ENCODE measurements at places on chromosomes 2 and 18.
A peak's percentile ranks its signal among the peaks of the same experiment; 100 is the strongest.

GRCh38 chr2:215917953-215918620, 95.3 kb downstream of the MREG start:
- DNase-seq, result no peak

GRCh38 chr18:59669872-59670657, 27.2 kb downstream of the CCBE1 start:
- no peak for DNase-seq

DNA sequence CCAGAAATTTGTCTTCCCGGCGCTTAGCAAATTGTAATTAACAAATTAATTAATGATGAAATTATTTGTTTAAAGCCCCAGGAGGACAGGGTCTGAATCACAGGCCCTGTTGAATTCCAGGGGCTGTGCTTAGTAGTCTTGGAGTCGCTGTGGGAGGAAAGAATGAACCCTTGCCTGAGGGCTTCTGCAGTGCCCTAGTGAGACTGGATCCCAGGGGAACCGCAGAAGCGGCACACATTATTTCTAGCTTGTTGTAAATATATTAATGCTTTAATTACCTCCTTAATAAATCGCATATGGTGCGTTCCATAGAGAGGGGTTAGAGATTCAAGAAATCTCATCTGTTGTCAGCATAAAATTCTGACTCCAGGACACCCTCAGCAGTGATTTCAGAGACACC, 235.4 kb downstream of the CELF4 start:
- DNase-seq, result no peak

- no peak for DNase-seq
These were observed 828.4 kb upstream of the SALL3 start for GRCh38 chr18:78151234-78151633.

DNA sequence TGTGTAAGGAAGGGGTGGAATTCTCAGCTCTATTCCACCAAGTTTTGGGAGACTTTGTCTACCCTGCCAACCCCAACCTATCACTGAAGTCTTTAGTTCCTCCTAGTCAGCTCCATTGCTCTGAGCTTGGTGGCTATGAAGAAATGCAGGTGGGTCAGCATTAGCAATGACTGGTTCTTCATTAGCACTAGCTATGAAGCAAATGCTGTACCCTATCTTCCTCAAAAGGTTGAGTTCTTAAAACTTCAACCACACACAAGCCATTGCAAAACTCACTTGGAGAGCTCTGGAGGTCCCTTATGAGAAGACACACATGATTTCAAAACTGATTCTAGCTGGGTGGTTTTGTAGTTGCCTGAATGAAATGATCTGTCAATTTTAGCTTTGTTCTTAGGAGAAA, 193.8 kb downstream of the IKZF2 start:
- no peak for DNase-seq

DNA sequence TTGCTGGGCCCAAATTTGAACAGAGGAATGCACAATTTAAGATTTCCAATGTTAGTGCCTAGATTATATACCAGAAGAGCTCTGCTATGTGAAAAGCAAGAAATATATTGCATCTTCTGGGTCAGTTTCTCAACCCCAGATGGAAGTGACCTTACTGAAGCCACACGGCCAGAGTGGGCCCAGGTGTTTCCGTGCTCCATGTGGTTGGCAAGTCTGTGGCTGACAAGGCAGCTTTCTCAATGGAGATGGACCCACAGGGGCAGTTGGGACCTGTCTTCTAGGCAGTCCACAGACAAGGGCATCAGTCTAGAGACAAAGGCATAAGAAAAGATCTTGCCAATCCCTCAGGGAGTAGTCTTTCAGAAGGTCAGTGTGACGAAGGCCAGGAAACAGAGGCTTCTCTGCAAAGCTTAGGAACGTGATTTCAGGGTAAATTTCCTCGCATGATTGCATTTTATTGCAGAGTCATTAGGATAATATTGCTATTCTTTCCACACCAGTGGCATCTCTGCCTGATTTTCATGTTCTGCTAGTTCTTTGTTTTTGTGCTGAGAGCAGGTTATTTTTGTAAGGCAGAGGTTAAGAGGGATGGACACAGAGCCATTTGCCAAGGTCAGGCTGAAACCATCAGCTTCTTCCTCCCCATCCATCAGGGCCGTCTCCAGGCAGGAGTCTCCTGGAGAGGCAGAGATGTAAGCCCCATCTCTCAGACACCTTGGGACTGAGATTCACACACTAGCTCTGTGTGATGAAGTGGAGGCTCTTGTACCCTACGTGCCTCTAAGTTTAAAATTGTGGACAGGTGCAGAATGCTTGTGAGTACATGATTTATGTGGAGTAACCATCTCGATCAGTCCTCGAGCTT, 202.1 kb downstream of the ANKRD30B start:
- no peak for DNase-seq

- no peak for DNase-seq
These were observed 775 bp downstream of the SNED1 start for GRCh38 chr2:240998995-240999791.

GRCh38 chr2:141923657-141924056, 207.2 kb downstream of the LRP1B start:
- no peak for DNase-seq

GRCh38 chr2:120957905-120958304, 222.2 kb downstream of the GLI2 start:
- DNase-seq, result no peak

- peak; percentile 11 for DNase-seq
These were observed 158.2 kb downstream of the MGAT5 start for GRCh38 chr2:134411828-134412638.

DNA sequence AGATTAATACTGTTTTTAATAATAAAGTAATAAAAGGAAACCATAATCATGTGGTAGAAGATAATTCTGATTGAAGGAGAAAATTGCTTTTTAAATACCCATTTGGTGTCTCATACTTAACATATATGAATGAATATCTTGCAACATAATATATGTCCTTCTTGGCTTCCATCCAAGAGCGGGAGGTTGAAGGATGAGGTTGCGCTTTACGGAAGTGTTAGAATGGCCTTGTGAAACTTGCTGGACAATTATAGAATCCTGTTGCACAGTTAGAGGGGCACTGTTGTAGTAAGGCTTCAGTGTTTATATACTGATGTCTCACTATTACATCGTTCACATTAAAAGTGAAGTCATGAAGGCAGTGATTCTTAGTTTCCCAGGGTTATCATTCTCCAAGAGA, 9.4 kb downstream of the INSIG2 start:
- no peak for DNase-seq

DNA sequence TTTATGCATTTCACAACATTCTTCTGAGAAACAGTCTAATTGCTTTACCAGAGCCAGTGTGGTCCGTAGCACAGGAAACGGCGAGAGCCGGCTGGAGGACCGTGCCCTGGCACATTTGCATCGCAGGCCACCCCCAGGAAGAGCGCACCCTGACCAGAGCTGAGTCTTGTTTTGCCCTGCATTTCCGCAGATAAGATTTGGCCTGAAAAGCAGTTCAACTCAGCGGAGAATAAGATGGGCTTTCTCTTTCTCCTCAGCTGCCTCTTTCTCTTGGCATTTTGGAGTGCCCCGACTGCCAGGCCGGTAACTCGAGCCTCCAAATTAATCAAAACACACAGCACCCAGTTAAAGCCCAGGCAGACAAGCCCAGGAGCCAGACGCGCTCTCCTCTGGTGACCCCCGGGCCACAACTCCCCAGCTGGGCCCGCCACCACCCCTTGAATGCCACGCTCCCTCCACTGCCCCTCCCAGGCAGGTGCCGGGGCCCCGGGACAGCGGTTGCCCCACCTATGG, 464 bp downstream of the COL4A4 start:
- DNase-seq, result no peak

DNA sequence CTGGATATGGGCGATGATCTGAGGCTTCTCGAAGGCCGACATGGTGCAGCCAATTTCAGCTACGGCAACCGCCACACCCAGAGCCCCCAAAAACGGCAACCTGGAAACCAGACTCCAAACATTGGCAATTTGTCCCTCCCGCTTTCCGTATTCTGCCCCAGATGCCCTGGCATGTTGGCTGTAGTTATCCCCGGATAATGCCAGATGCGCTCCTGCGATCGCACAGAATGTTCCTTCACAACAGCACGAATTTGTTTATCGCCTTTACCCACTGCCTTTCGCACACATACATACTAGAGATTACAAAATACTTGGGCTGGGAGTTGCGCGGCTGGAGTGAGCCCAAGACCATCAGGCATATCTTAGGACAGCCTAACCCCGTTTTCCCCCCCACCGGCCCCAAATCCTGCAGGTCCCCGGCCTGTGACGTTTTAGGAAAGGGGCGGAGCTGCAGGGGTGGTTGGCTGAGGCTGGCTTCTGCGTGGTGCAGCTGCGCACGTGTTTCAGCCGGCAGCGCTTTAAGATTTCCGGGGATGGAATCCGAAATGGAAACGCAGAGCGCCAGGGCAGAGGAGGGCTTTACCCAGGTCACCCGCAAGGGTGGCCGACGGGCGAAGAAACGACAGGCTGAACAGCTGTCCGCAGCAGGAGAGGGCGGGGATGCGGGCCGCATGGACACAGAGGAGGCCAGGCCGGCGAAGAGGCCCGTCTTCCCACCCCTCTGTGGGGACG, at the start of gene PNO1:
TSS of gene PNO1 (plus strand) at position 487 of the 732 bp plus-strand sequence. CDS start at position 534, 47 bp downstream.
- peak; percentile 98 for DNase-seq

- DNase-seq, result no peak
These were observed 149.4 kb downstream of the PMAIP1 start for GRCh38 chr18:60049172-60049571.

GRCh38 chr2:238145851-238146250, 7.4 kb downstream of the KLHL30 start:
- DNase-seq, result no peak

- DNase-seq, result no peak
These were observed 3.3 kb upstream of the PROC start for GRCh38 chr2:127414638-127415592.

DNA sequence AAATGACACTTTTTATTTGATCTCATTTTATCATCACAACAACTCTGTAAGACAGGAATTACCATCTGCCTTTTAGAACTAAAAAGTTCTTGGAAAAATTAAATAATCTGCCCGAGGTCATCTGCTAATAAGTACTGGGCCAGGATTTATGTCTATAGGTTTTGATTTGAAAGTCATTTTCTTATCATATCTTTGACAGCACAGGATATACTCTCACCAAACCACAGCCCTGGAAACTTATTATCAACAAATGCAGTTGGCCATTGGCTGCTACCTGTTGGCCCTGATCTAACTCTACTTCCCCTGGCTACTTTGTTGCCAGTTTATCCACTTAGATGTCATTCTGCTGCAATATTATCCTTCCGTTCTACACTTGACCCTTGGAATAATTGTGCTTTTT, 354.6 kb downstream of the RAD51AP2 start:
- no peak for DNase-seq

DNA sequence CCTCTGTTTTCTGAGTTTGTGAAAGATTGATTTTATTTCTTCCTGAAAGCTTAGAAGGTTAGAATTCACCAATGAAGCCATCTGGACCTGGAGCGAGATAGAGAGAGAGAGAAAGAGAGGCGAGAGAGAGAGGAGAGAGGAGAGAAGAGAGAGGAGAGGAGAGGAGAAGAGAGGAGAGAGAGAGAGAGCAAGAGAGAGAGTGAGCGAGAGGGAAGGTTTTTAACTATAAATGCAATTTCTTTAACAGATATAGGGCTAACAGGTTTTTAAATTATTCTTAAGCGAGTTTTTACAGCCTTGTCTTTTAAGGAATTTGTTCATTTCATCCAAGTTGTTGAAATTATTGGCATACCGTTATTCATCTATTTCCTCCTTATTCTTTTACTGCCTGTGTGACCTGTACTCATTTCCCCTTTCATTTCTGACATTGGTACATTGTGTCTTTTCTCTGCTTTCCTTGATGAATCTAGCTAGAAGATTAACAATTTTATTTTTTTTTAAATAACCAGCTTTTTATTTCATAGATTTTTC, 56.1 kb downstream of the BABAM2 start:
- DNase-seq, result no peak

DNA sequence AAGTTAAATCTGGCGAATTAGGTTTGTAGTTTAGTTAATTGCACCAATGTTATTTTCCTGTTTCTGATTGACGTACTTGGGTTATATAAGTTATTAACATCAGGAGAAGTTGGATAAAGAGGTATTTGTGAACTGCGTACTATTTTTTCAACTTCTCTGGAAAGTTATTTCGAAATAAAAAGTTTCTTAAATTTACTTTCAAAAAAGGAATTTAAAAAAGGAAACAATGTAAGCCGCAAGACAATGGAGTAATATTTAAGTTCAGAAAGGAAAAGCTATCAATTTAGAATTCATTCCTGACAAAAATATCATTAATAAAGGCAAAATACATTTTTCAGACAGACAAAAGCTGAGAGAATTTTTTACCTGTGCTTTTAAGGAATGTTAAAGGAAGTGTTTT, 47.7 kb downstream of the RAB10 start:
- DNase-seq, result no peak

GRCh38 chr2:18549083-18549482, 11.4 kb downstream of the RDH14 start:
- DNase-seq, result no peak

DNA sequence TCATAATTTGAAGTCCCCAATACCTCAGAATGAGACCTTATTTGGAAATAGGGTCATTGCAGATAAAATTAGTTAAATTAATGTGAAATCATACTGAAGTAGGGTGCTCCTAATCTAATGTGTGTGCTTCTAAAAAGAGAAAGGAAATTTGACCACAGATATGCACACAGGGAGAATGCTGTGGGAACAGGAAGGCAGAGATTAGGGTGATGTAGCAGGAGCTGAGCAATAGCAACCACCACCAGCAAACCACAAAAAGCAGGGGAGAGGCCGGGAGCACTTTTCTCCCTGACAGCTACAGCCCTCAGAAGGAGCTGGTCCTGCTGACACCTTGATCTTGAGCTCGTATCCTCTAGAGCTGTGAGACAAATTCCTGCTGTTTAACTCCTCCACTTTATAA, 24.6 kb upstream of the SCG2 start:
- DNase-seq, result no peak

GRCh38 chr2:45643095-45643494, 8.4 kb upstream of the PRKCE start:
- DNase-seq, result no peak

DNA sequence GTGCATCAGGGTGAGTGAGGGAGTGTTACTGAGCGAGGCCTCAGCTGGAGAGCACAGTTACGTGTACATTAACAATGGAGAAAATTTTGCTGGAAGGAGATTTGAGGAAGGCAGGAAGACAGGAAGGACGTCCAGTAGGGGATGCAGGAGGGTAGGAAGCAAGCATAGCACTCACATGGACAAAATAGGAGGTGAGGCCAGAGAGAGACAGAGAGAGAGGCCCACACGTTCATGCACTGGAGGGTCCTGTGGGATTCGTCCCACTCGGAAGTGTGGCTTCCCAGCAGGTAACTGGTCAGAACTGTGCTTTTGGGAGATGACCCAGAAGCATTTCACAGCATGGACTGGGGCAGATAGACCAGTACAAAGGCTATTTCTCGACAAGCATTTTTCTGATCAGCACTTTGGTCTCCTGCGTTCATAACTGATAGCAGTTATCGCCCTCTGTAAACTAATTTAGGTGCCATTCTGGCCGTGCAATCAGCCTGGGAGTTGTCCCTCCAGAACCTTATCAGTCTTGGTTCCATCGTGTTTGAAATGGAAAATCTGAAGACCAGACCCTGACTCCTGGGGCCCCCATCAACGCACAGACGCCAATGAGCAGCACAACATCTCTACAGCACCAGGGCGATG, 5.7 kb downstream of the LCT start:
- no peak for DNase-seq

Data from stimulated activated CD8-positive, alpha-beta memory T cell treated with anti-CD3 and anti-CD28 coated beads, Interleukin-4, amount 100 ng/mL, for 1 hour (primary cell).